Stimulated activated CD8-positive, alpha-beta memory T cell treated with anti-CD3 and anti-CD28 coated beads, Interleukin-7, amount 100 ng/mL, for 1 hour (primary cell): ENCODE measurements at places on chromosomes 3 and 15.

DNA sequence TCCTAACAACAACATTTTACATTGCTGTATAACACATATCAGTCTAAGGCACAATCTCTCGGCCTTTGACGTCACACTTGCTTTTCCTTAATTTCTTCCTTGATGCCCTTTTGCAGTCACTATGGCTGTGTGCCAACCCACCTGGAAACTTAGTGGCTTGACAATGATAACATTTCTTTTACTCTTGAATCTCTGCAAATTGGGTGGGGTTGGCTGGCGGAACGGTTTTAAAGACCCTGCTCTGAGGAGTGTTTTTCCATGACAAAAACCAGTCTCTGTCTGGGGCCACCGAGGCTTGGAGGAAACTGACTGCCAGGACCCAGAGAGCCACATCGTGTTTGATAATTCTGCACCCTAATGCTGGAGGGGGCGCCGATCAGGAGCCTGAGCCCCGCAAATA, 115.6 kb downstream of the KLF13 start:
- DNase-seq, result no peak

GRCh38 chr3:123285479-123285878, 83.7 kb downstream of the SEC22A start:
- DNase-seq, result no peak

DNA sequence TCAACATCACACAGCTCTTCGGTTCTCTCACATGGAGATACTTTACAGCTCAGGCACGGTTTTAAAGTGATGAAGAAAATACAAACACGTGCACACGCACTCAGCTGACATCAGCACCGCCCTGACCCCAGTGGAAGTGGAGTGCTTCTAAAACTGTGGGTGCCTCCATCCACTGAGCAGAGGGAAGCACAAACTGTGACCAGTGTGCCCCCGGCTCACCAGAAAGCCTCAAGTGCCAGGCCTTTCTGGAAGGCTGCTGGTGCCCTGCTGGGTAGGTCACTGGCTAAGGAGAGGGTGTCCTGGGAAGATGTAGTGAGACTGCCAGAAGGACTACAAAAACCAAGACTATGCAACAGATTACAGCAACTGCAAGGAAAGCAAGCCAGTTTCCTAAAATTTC, 78.5 kb downstream of the OCA2 start:
- no peak for DNase-seq

GRCh38 chr3:139732729-139733128, 55.0 kb upstream of the NMNAT3 start:
- DNase-seq, result no peak

GRCh38 chr3:152225201-152225600, 43.5 kb upstream of the MBNL1 start:
- no peak for DNase-seq

DNA sequence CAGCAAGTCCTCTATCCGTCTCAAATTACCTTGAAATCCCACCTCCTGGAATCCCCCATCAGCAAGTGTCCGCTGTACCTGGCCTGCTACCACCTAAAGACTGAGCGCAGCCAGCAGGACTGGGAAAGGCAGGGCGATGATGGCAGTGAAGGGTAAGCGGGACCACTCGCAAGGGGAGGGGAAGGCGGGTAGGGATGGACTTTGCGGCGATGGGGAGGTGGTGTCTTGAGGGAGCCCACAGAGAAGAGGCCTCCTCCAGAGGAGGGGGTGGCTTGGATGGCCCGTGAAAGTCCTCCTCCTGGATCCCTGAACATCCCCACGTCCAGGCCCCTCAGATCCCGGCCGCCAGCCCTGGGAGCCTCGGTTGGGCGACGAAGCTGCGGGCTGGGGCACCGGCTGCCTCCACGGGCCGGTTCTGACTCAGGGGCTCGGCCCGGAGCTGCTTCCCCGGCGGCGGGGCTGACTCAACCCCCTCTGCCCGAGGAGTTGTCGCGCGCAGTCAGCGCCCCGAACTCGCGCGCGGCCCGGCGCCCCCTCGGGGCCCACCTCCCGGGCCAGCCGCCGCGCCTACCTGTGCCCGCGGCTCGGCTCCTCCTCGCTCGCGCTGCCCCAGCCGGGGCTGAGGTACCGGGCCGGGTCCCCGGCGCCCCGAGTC, 512 bp downstream of the LARP6 start:
- DNase-seq, result no peak

DNA sequence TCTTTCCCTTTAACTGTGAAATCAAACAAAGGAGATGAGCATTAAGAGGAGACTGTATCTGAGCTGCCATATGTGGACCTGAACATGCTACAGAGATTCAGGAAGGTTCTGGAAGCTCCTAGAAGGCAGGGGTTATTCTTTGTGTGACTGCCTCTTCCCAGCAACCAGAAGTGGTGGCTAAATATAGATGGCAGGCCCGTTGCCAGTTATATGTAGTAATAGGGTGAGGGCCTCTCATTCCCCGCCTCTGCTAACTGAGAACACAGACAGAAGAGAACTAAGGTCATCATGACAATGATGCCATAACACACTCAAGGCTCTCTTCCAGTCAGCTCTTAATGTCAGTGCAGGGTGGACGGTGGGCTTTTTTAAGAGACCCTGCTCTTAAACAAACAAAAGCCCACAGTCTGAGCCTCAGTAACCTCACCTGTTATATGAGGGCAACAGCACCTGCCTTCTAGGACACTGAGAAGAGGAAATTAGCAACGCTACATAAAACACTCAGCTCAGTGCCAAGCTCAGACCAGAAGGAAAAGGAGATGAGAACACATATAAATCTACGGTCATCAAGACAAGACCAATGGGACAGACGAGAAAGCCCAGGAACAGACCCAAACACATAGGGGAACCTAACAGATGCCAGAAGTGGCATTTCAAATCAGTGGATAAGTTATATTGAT, 22.3 kb downstream of the CFAP92 start:
- DNase-seq, result no peak

- DNase-seq, result no peak
Observed at GRCh38 chr15:48636511-48636910, 9.0 kb downstream of the FBN1 start.

DNA sequence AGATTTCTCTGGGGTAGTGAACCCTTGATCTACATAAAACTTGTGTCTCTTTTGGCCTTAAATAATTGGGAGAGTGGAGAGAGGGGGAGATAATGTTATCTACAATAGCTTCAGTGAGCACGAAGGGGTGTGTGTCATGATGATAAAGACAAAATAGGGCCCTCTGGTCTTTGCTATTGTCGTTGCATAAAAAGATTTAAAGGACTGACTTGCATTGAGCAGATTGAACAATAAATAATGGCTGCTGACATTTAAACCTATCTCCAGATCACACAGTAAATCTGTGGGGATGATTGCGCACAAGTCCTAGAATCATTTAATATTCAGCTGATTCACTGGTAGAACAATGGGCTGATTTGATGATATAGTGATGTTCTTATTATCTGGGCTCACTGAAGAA, 71.3 kb upstream of the GAP43 start:
- DNase-seq, result no peak

- peak; percentile 15 for DNase-seq
Observed at GRCh38 chr3:45950686-45951600, 7.7 kb downstream of the CXCR6 start.

- DNase-seq, result no peak
Observed at GRCh38 chr3:107643038-107643883, 120.5 kb downstream of the BBX start.

DNA sequence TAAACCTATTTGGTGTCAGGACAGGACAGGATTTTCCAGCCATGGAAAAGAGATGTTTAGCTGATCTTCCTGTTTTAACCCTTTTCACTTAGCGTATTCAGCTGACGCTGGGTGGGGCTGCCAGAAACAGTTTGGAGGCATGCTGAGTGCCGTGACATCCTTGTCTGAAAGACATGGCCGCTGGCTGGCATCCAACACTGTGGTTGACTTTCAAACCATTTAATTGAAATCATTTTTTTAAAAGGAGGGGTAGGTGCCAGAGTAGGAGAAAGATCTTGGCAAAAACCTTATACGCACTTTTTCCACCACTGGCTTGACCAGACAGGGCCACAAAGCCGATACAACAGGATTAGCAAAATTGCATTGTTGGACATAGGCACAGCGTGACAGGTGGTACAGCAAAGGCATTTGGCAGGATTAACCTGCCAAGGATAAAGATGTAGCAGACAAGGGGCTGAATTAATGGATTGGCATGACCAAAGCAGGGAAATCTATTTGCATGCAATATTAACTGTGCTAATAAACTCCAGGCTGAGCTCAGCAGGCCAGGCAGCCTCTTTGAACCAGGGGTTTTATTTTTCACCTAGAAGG, 131.8 kb upstream of the TOPAZ1 start:
- no peak for DNase-seq

DNA sequence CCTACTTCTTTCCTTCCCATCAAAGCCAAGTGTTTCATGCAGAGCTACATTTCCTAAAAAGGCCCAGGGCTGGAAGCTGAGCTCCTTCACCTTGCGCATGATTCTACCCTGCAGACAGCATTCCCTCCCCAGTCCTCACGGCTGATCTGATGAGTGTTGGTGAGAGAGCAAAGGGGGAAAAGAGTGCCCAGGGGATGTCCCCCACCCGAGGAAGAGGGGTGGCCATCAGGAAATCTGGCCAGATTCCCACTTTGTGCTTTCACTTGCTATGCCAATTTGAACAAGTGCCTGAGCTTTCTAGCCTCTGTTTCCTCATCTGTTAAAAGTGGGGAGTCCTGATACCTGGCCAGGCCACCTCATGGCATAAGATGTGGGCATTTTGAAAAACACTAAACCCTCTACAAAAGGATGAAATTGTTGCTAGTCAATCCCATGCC, 231.0 kb upstream of the TLE3 start:
- no peak for DNase-seq

DNA sequence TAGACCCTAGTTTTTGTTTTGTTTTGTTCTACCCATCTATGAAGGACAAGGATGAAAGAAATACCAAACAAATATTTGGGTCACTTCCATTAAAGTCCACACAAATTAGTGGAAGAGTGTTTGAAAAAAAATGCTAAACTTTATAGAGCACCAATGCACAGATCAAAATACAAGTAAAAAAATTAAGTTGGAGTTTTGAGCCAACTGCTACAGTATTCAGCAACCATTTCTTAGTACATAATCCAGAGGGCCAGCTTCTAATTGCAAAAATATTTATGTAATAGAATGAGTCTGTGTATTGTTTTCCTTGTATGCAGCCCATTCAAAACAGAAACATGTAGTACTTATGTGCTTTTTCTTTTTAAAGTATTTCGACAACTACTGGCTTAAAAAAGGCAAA, 121.1 kb downstream of the CBLB start:
- no peak for DNase-seq

DNA sequence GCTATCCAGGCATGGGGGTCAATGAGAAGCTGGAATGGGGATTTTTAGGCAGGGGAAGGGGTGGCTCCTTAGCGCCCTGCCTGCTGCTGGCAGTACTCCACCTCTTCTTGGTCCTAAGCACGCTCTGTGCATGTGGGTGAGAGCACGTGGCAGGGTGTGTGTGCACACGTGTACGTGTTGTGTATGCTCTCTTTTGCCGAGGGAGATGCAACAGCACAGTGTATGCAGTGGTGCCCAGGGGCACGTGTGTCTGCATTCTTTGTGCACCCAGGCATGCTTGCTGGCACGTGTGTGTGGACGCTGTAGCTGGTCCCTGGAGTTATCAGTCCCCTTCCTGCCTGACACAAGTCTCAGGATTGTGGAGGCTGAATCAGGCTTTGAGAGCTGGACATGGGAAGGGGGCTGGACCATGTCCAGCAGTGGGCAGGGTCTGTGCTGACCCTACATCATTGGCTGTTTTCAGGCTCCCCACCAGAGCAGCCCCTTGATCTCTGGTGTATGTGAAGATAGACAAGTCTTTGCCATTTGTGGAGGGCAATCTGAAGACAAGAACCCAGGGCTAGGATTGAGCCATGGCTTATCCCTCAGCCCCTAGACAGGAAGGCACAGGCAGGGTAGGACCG, 1.9 kb upstream of the CAMKV start:
- no peak for DNase-seq

DNA sequence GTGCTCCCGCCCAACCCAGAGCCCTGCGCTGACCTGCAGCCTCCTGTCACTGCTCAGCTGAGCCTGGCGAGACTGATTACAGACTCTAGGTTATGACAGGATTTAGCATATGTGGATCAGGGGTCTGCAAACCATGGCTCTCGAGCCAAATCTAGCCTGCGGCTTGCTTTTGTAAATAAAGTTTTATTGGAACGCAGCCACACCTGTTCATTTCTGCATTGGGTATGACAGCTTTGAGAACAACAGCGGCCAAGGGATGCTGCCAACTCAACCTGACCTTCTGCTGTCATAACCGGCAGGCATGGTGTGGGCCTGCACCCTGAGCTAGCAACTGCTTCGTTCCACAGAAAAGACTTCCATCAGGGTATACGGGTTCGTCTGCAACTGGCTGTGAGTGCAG, 50.5 kb upstream of the IQSEC1 start:
- DNase-seq, result no peak

GRCh38 chr3:185760550-185760949, 64.3 kb downstream of the IGF2BP2 start:
- DNase-seq, result no peak

DNA sequence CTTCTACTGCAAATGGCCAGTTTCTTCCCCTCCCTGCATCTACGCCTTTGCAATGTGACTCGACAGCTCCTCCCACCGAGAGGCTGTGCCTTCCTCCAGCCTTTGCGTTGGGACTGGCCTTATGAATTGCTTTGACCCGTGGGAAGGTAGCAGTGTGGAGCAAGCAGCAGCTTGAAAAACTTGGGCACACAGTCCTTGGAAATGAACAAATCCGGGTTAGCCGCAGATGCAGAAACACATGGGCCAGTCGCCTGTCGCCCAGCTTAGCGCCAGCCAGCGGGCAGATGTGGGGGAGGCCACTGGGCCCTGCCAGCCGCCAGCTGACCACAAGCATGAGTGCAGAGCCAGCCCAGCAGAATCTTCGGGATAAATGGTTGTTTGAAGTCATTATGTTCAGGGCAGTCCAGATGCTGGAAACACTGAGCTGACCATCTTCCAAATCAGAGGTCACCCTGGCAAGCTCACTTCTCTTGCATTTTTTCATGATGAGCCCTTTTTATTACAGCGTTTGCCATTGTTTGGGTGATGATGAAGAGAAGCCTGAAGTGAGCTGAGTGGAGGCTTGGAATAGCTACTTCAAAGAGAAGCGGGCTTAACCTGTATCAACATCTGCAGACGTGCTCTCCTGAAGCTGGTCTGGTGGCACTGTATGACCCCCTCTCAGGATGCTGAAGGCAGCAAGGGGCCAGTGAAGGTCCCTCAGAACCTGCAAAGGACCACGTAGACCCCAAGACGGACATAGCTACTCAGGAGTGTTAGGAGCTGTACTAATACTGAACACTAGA, 9.8 kb downstream of the SELENOS start:
- DNase-seq, result no peak

DNA sequence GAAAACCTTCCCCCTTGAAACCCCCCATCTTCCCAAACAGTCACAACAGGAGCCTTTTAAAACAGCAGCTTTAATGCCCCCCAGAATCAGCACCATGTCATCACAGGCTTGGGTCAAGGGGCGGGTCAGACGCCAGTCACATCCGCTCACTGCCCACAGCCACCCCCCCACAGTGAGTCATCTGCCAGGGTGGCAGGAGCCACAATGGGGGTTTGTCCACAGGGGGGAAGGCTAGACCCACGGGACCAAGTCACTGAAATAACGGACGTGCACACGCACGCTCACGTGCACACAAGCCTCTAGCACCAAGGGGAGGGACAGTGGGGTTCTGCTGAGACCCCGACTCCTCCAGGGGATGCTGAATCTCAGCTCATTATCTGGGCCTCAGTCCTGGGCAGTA, 441 bp upstream of the UCN2 start:
- no peak for DNase-seq
